ENCODE measurements at places on chromosomes 7 and 10.
A peak's percentile ranks its signal among the peaks of the same experiment; 100 is the strongest.

GRCh38 chr10:102468683-102469082 lies 17.3 kb upstream of the C10orf95 start:
- DNase-seq = no peak

- DNase-seq = no peak
Observed at GRCh38 chr7:24883622-24884013, 96.4 kb downstream of the OSBPL3 start.

DNA sequence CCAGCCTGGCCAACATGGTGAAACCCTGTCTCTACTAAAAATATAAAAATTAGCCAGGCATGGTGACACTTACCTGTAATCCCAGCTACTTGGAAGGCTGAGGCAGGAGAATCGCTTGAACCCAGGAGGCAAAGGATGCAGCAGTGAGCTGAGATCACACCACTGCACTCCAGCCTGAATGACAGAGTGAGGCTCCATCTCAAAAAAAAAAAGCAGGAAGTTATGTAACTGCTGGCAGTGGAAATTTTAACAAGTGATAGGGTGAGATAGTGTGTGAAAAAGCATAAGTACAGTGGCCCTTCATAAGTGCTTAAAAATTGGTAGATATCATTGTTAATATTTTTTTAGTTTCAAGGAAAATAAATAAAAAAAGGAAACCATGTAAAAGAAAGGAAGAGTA lies 12.3 kb downstream of the AKR1C3 start:
- DNase-seq = no peak

- DNase-seq = peak; percentile 56
Observed at GRCh38 chr10:22550732-22551131, 163.6 kb downstream of the PIP4K2A start.

GRCh38 chr7:36400036-36400435 lies 10.4 kb downstream of the ANLN start:
- no peak for DNase-seq

- no peak for DNase-seq
Observed at GRCh38 chr7:135685306-135686084, 23.2 kb downstream of the STMP1 start.

DNA sequence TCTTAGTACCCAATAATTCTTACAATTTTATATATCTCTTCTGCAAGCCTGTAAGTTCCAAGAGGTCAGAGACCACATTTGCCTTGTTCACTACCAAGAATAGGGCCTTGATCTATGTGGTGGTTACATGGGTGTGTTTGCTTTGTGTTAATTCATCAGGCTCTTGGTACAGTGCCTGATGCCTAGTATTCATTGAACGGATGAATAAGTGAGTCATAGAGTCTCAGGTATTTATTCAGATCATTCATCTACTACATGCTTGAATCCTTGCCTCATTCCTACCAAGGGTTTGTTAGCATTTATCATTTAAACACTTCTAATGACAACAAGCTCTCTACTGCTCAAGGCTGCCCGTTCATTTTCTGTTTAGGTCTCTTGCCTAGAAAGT lies 11.3 kb upstream of the SGPL1 start:
- DNase-seq = no peak

DNA sequence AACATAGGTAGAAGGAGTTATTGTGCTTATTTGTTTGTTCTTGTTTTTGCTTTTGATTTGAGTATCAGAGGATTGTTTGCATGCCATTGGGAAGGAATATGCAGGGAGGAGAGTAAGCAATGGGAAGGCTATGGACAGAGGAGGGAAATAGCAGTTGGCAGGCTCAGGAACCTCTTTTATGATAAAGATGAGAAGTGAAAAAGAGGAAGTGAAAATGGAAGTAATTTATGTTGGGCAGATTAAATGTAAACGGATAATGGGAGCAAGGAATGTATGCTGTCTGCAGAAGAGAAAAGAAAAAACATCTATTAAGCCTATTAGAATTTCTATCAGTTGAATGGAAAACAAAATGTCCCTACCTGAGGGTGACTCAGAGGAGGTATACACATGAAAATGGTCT lies 90.1 kb upstream of the NPSR1 start:
- DNase-seq = no peak

- no peak for DNase-seq
Observed at GRCh38 chr10:48213047-48213446, 61.4 kb downstream of the FRMPD2 start.

GRCh38 chr10:77197544-77197943 lies 440.1 kb downstream of the KCNMA1 start:
- no peak for DNase-seq

GRCh38 chr7:101950450-101951119 lies 133.2 kb downstream of the CUX1 start:
- no peak for DNase-seq

- no peak for DNase-seq
Observed at GRCh38 chr10:11004144-11005077, 13.3 kb upstream of the CELF2 start.

GRCh38 chr7:25260862-25261494 lies 32.7 kb upstream of the NPVF start:
- no peak for DNase-seq

DNA sequence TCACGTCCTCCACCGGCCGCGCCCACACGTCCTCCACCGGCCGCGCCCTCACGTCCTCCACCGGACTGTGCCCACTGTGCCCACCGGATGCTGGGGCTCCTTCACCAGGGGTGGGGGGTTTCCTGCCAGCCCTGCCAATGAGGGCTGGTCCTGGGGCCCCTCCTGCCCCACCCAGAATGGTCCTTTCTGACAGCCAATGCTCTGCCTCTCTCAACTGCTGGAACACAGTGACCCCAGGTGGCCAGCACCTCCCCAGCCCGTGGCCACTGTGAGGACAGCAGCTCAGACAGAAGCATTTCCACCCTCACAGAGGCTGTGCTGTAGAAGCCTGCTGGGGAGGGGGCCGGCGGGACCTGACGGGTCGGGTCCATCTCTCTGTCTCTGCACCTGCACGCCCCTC lies 90.1 kb upstream of the DNAAF5 start:
- DNase-seq = no peak

DNA sequence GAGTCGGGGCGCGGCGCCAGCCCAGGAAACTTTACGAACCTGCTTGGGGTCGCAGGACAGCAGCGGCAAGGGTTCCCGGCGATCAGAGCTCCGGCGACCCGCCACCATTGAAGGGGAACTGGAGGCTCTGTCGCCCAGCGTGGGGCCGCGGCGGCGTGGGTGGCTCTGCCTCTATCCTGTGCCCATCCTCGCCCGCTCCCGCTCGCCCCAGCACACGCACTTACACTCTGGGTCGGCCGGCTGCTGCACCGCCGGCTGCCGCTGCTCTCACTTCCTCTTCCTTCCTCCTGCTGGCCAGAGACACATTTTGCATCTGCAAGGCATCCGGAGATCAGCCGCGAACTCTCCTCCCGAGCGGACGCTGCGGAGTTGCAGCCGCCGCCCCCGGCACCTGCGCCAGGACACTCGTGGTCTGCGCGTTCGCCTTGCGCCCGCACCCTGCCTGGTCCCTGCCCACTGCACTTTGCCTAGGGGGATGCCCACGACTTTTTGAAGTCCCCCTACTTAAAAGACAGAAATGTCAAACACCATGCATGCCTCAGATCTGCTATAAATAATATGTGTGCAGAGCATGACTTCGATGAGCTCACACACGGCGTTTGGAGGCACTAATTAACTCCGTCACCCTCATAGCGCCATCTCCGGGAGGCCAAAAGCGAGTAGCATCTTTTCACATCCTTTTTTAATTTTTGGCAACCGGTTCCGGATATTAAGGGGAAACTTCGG lies at the start of gene ELMO1:
Gene ELMO1 (minus strand): TSS at position 229 of the 726 bp plus-strand sequence. CDS start 106,174 bp downstream, outside the sequence.
- DNase-seq = peak; percentile 68

DNA sequence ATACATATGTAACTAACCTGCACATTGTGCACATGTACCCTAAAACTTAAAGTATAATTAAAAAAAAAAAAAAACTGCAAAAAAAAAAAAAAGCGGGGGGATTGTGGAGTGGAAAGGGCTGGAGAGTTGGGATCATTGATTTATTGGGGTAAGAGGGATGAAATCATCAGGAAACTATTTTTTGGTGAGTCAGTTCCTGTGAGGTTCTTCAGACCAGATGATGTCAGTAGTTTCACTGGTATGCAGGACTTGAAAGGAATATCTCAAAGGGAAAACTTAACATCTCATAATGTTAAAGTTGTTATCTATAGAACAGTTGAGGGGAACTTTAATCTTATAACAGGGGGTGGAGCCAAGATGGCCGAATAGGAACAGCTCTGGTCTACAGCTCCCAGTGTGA lies 32.6 kb upstream of the TECTB start:
- no peak for DNase-seq

DNA sequence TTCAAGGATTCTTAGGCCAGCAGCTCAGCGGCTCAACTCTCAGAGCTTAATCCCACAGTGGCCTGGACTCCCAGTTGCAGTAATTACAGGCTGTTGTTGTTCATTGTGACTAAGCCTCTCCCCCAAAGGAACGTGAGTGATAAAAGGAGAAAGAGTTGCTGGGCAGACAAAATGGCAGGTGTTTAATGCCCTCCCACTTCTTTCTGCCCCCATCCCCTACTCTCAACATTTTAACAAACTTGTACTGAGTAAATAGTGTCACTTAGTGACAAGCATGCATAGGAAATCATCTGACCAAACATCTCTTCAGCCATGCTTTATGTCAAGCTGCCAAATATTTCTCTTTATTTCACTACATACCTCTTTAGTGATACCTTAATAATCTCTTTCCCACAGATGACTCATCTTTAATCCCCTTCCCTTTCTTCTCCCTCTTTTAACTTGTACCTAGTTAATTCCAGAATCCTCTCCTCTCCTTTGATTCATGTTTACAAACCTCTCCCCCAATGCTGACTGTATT lies 12.4 kb upstream of the MTERF1 start:
- no peak for DNase-seq

GRCh38 chr7:74193054-74193453 lies 16.8 kb upstream of the LAT2 start:
- DNase-seq = no peak

DNA sequence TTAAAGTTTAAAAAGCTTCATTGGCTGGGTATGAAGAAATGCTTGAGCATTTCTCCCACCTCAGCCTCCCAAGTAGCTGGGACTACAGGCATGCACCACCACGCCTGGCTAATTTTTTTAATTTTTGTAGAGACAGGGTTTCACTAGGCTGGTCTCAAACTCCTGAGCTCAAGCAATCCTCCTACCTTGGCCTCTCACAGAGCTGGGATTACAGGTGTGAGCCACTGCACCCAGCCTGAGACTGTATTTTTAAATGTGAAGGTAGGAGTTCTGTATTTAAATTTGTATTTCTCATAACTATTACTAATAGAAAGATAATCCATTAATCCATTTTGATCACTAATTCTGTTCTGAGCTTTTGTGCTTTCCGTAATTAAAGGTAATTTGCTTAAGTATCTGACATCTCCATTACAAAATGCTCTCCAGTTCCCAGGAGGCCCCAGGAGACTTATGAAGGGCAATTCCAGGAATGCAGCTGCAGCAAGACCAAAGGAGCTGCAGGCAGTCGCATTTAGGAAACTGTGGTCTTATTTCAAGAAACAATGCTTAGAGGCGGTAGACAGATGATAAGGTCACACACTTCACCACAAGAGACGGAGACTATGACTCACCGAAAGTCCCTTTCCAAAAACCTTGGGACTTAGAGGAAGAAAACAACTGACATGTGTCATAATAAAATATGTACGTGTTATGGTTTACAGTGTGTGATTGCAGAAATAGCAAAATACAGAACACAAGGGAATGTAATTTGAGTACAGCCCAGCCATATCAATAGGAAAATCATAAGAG lies 23.3 kb downstream of the YAE1 start:
- no peak for DNase-seq

GRCh38 chr7:29208410-29209250 lies 14.1 kb downstream of the CHN2 start:
- no peak for DNase-seq

DNA sequence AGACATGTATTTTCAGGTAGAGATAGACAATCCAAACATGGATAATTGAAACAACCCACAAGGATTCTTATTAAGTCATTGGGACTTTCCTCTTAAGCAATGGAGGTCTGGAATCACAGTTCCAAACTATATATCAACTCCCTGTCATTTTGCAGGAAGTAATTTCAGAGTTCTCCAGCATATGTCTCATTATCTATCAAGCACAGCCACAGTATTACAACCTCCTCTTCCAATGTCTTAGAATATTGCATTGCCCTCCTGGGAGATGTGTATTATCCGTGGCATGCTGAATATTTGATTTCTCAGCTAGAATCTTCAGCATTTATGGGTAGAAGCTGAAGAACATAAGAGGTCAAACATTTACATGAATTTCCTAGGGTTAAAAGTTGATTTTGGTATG lies 1255.8 kb downstream of the SORCS1 start:
- no peak for DNase-seq

GRCh38 chr7:98278936-98279335 lies 2.5 kb upstream of the BRI3 start:
- no peak for DNase-seq

GRCh38 chr10:78165617-78166016 lies 132.0 kb downstream of the RPS24 start:
- DNase-seq = no peak

- DNase-seq = no peak
Observed at GRCh38 chr10:77478247-77478961, 159.2 kb downstream of the KCNMA1 start.

DNA sequence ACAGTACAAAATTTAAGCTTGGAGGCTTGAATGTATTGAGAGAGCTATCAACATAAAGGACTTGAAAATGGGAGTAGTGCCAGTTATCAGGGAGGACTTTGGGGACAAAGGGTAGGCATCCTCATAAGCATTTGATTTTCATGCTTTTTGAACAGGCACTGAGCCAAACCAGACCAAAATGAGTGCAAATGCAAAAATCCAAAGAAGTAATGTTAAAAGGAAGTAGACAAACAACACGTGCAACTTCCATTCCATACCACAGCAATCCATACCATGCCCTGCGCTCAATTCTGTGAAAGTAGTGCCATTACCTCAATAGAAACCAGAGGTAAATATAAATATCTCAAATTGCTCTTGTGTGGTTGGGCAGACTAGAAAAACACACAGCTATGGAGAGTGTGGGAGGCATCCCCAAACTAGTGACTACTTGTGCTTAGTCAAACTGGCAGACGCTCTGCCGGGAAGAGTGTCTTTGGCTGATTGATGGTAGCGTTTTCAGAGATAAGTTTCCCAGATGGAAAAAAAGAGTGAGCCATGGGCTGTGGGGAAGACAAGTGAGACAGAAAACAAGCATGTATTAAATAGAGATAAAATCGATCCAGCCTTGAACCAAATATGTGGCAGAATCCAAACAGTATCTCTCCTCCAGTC lies 161.5 kb downstream of the CREB5 start:
- DNase-seq = no peak

- no peak for DNase-seq
Observed at GRCh38 chr10:63671317-63671937, 150.2 kb downstream of the REEP3 start.
